ENCODE measurements at places on chromosomes 2 and 18.

DNA sequence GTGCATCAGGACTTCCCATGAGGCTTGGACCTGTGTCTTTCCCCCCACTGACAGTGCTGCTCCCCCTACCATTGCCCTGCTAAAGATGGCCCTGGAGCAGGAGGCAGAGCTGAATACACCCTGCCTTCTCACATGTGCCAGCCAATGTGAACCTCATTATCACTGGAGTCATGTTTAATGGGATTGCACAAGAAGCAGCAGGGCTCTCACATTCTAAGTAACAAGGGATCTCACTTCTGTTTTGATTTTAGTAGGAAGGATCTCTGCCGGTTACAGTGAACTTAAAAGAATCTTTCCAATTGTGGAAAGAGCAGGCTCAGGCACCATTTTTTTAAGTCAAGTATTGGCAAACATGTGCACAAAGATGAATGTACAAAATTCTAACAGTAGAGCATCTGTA is 322.1 kb upstream of the MEX3C start:
- no peak for DNase-seq

GRCh38 chr18:31633392-31634330 is 42.0 kb downstream of the TTR start:
- no peak for DNase-seq

GRCh38 chr2:172929644-172930043 is 146.0 kb upstream of the MAP3K20 start:
- no peak for DNase-seq

- DNase-seq: no peak
These were observed 57.6 kb downstream of the ITGB6 start for GRCh38 chr2:160142472-160142871.

DNA sequence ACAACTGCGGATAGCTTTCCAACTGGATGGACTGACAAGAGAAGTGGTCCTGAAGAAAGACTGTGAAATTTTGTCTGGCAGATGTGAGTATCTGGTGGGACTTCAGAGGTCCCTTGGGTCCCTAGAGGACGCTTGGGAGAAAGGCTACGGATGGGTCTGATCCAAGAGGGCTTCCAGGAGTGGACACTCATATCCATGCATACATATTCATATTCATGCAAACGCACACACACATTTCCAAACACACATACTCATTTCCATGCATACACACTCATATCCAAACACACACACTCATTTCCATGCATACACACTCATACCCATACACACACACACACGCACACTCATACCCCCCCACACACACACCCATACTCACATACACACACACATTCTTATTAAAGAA is 200.2 kb upstream of the DDX18 start:
- no peak for DNase-seq

- DNase-seq: no peak
These were observed 440.0 kb downstream of the ZNF516 start for GRCh38 chr18:76055025-76055424.

- no peak for DNase-seq
These were observed 87.1 kb downstream of the TNS1 start for GRCh38 chr2:217915706-217916105.

GRCh38 chr2:239826376-239826775 is 198.8 kb downstream of the NDUFA10 start:
- DNase-seq: no peak

GRCh38 chr2:238466243-238466756 is 39.6 kb downstream of the ASB1 start:
- DNase-seq: no peak

DNA sequence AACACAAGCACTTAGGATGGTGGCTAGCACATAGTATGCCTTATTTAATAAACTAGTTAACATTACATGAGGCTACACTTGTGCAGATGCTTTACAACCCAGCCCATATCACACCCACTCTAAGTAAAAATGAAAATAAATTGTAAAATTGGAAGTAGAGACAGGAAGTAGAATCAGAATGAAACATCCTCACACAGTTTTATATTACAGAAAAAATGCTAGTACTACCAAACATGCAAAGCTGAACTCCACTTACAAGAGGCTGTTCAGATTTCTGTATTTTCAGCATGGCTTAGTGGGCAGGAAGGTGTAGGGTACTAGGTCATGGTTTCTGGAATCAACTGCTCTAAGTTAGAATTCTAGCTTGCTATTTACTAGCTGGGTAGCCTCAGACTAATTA is 18.2 kb upstream of the CRIM1 start:
- no peak for DNase-seq

- no peak for DNase-seq
These were observed 33.8 kb downstream of the RTP5 start for GRCh38 chr2:241903121-241904010.

DNA sequence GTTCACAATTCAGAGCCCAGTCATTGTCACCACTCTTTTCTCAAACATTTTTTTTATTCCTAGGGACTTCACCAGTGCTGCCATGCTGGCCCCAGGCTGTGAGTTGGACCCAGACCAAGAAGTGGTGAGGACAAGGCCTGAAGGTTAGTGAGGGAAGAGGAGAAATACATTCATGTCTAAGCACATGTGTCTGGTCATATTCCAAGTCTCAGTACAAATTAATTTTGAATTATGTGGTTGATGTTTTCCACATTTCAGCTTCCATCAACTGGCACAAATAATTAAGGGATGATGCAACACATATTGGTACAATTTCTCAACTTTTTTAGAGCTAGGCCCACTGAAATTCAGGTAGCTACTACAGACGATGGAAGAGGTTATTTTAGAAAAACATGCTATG is 106.6 kb upstream of the UPP2 start:
- no peak for DNase-seq

DNA sequence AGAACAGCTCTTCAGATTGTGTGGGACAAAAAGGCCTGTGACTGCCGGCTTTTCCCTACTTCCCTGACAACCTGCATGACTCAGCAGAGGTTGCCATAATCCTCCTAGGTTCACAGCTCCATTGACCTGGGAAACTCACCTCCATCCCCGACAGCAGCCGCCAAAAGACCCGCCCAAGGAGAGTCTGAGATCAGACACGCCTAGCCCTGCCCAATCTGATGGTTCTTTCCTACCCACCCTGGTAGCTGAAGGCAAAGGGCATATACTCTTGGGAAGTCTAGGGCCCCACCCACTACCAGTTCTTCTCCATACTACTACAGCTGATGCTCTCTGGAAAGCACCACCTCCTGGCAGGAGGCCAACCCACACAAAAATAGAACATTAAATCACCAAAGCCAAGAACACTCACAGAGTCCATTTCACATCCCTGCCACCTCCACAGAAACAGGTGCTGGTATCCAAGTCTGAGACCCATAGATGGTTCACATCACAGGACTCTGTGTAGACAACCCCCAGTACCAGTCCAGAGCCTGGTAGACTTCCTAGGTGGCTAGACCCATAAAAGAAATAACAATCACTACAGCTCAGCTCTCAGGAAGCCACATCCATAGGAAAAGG is 140.6 kb downstream of the NETO1 start:
- DNase-seq: no peak

GRCh38 chr2:150974234-150974633 is 287.4 kb downstream of the RBM43 start:
- no peak for DNase-seq

DNA sequence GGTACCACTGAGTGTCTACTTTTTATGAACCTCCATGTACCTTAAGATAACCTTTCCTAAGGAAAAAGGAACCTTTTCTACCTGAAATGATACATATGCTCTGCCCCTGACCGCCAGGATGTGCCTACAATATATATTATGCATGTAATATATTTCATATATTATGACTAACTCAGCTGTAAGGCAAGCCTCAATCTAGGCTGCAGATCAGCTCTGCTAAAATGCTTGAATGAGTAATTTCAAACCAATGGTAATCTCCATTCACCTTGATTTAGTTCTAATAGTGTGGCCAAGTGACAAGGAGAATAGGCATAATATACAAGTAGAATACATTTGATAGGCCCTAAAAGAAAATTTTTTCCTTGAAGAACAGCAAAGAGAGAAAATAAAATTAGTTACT is 101.8 kb downstream of the DPP4 start:
- no peak for DNase-seq

DNA sequence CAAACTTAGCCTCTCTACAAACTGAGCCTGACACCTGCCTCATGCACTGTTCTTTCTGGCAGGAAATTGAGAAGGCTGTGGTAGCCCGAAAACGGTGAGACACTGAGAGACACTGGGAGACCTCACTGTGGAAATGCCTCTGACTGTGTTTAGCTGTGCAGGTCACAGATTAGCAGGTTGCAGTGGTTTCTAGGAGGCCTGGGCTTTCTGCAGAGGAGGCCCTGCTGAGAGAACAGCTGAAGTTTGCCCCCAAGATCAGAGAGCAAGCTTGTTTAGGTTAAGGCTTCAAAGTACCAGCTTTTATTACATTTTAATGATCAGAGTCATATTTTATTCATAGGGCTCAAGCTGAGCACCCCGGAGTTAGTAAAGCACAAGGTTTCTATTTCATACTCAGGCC is 68.7 kb upstream of the LYPD6 start:
- no peak for DNase-seq

DNA sequence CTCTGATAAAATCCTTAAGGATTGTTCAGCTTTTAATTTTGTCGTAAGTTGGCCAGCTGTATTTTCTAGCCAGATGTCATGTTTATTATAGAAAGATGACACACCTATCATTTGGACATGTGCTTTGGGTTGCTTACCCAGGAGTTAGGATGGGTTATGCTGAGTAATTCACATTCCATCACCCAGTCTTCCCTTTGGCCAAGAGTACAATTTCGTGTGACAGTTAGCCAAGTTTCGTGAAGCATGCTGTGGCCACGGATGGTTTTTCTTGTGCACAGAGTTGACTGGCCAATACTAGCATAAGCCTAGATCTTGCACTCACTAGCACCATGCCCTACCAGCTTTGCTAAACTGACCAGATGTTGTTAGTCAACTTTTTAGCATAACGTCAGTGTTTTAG is 5.8 kb downstream of the MAPRE3 start:
- DNase-seq: no peak

DNA sequence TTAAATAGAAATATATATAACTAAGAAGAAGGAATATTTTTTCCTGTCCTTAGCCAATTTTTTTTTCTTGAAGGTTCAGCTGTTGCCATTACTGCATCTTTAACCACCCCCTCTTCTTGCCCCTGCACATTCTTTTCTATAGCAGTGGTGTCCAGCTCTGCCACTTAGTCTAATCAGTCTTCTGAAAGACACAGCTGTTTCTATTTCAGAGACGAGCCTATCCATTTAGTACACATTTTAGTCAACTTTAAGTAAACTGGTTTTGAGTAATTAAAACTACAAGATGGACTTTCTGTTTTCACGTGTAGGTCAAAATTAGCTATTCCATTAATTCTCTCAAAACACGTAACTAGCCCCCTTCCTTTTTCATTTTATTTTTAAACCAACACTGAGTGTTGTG is 21.0 kb downstream of the SPOPL start:
- DNase-seq: no peak

GRCh38 chr2:234914371-234915154 is 37.3 kb upstream of the SH3BP4 start:
- no peak for DNase-seq

- DNase-seq: no peak
These were observed 52.8 kb upstream of the TGIF1 start for GRCh38 chr18:3397031-3397750.

- no peak for DNase-seq
These were observed 282.2 kb downstream of the CYP26B1 start for GRCh38 chr2:71865391-71865965.

DNA sequence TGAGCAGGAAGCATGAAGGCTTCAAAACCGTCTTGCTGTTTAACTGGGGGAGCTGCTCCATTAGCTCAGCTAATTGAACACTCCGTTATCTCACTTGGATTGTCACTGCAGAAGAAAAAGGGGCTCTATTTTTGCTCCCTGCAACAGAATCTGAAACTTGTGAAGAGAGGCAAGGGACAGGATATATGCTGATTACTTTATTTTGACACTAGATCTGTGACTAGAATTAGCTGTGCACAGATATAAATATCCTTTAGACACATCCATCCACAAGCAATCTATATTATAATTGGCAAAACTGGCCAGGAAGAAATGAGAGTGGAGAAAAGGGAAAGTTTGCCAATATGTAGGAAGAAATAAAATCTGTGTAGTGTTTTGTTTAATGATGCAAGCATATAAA is 700.1 kb upstream of the CHAC2 start:
- no peak for DNase-seq

- no peak for DNase-seq
These were observed 34.0 kb downstream of the LOXHD1 start for GRCh38 chr18:46622999-46623398.

DNA sequence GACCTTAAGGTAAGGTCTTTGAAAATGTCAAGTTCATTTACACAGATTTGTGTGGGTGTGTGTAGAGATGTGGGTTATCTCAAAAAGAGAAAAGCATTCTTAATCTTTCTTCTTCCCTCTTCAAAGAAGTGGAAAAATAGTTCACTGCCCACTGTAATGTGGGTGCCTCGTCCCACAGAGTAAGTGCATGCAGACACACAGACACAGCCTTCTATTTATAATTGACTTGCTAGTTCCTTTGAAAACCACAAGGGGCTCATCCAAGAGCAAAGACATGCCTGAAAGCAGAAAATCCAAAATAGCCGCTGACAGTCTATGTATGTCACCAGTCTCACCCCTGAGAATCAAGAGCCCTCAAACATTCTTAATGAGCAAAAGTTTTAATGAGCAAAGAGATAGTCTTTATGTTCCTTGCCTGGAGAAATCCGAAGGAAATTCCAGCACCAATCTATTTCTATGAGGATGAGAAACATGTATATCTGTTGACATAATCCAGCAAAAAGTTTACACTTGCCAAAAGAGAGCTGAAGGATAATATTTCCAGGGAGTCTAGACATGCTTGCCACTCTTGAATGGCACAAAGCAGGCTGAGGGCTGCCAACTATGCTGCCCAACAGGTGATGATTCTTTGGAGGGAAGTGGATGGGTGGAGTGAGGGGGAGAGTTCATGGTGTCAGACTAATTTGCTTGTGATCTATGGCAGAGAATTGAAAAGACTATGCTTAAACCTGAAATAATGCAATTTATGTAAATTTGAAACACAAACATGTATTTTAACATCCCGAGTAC is 93.9 kb downstream of the ACVR1 start:
- DNase-seq: no peak

DNA sequence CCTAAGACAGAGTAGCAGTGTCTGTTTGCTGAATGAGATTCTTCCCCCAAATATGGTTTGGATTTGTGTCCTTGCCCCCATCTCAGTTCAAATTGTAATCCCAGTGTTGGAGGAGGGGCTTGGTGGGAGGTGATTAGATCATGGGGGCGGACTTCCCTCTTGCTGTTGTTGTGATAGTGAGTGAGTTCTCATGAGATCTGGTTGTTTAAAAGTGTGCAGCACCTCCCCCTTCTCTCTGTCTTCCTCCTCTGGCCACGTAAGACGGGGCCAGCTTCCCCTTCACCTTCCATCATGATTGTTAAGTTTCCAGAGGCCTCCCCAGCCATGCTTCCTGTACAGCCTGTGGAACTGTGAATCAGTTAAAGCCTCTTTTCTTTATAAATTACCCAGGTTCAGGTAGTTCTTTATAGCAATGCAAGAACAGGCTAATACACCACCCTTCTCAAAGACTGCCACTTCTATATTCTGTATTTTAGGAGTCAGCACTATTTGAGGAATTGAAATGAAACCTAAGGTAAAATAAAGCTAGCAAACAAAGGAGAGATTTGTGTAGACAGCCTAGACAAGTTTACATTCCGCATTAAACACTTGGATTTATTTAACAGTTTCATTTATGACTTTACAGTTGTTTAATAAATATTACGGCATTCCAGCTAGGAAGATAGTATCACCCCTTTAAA is 21.6 kb downstream of the FBXO36 start:
- DNase-seq: no peak

- DNase-seq: no peak
These were observed 9.7 kb downstream of the CMPK2 start for GRCh38 chr2:6855860-6856547.

GRCh38 chr18:34789768-34790344 is 79.8 kb downstream of the DTNA start:
- no peak for DNase-seq
